ENCODE measurements at places on chromosomes 7 and 10. TPM values are rescaled to one million over a fixed set of nuclear protein-coding genes. Genes with fewer than 3 reads are reported as not detected.

The WIPF3 gene
- total RNA-seq: 8.6 TPM

The GHRHR gene
- total RNA-seq: not detected

DNA sequence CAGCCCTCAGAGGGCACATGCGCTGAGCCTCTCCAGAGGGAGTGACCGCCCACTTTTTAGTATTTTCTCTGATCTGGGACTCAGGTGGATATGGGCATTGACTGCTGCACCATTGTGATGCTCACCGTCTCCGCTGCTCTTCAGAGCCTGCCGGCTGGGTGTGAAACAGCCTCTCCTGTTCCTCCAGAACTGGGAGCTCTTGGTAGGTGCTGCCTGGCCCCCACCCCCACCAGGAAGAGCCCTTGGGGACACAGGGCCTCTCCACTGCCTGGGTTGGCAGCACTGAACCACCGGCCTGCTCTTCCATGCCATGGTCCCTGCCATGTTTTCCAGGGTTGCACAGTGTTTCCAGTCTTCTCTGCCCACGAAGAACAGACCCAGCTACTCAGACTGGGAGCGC lies 36.3 kb downstream of the ARHGAP22 start:
- no peak overlapping the region for H3K27ac ChIP-seq
- H3K27me3 ChIP-seq: no peaks in the 10 kb centered on the region
- no peaks in the 10 kb centered on the region for H3K4me1 ChIP-seq
- DNase-seq: no peak
- H3K36me3 ChIP-seq: no peaks in the 10 kb centered on the region

DNA sequence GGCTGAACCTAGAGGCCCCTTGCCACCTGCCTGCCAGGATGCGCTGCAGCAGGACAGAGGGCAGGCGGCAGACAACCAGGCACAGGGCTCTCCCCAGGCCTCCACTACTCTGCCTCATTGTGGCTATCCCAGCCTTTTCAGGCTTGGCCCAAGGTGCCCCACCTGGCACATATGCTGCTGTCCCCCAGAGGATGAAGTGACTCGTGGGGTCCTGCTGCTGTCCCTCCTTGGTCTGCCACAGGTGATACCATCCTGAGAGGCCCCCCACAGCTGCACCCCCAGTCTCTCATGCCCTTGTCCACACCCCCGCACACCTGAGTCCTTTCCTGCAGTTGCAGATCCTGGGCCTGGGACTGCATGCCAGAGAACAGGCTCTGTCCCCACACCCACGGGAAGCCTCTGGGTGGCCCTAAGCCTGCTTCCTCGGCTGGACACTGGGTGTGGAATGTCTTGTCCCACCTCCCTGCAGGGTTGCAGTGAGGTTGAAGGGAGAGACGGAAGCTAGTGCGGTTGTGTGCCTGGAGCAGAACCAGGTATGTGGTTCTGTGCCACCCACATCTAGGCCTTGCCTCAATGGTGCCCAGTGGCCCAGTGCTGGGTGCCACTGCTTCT lies 55.3 kb downstream of the RASGEF1A start:
- H3K27me3 ChIP-seq: no peaks in the 10 kb centered on the region
- H3K4me1 ChIP-seq: peaks cover 16% of the 10 kb centered on the region
- H3K27ac ChIP-seq: no peak overlapping the region

- H3K4me3 ChIP-seq: no peak overlapping the region
- no peaks in the 10 kb centered on the region for H3K27me3 ChIP-seq
- no peak overlapping the region for H3K27ac ChIP-seq
- peaks cover 48% of the 10 kb centered on the region for H3K36me3 ChIP-seq
Observed at GRCh38 chr7:16695621-16696237, 49.7 kb downstream of the BZW2 start.

Data from HCT116 (cell line).